H7 (cell line): ENCODE measurements at places on chromosomes 5 and 9.
A peak's percentile ranks its signal among the peaks of the same experiment; 100 is the strongest.

GRCh38 chr5:94402096-94402495, 216.3 kb downstream of the KIAA0825 start:
- DNase-seq: no peak

GRCh38 chr5:43514471-43514815, 505 bp downstream of the C5orf34 start:
- peak; percentile 36 for DNase-seq

- no peak for DNase-seq
Measured at GRCh38 chr5:31730139-31730538, 91.2 kb downstream of the PDZD2 start.

- no peak for DNase-seq
Measured at GRCh38 chr5:130350131-130350530, 445.9 kb downstream of the CHSY3 start.

GRCh38 chr9:6598249-6598725, 47.2 kb downstream of the GLDC start:
- no peak for DNase-seq

DNA sequence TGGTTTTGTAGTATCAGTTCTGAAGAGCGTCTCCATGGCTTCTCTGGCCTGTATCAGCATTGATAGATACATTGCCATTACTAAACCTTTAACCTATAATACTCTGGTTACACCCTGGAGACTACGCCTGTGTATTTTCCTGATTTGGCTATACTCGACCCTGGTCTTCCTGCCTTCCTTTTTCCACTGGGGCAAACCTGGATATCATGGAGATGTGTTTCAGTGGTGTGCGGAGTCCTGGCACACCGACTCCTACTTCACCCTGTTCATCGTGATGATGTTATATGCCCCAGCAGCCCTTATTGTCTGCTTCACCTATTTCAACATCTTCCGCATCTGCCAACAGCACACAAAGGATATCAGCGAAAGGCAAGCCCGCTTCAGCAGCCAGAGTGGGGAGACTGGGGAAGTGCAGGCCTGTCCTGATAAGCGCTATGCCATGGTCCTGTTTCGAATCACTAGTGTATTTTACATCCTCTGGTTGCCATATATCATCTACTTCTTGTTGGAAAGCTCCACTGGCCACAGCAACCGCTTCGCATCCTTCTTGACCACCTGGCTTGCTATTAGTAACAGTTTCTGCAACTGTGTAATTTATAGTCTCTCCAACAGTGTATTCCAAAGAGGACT, 1.5 kb downstream of the GPR21 start:
- no peak for DNase-seq

DNA sequence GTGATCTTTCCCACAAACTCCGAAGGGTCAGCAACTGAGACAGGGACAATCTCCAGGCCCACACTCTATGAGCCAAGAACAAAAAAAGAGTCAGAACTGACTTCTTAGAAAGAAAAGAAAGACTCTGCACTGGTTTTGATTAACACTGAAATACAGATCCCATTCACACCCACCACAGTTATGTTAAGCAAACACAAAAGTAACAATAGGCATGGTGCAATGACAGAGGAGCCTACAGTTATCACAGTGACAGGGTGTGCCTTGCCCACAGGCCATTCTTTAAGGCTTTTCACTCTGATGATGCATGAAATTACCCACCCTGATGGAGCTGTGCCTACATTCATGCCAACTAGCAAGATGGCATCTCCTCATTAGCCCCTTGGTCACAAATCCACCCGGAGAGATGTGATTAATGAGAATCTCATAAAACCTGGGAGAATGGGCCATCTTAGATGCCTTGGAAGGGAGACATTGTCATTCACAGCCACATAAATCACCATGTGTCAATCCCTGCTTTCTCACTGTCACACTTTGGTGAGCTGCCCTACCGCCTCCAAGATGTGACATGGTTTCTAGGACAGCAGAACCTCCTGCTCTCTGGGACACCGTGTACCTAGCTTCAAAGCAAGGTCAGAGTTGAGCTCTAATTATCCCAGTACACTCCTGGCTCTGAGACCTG, 27.6 kb upstream of the FSTL4 start:
- DNase-seq: no peak

- peak; percentile 76 for DNase-seq
Measured at GRCh38 chr5:141778206-141778605, 96.2 kb upstream of the ARAP3 start.

GRCh38 chr5:145010834-145011233, 824.3 kb downstream of the PRELID2 start:
- DNase-seq: no peak

DNA sequence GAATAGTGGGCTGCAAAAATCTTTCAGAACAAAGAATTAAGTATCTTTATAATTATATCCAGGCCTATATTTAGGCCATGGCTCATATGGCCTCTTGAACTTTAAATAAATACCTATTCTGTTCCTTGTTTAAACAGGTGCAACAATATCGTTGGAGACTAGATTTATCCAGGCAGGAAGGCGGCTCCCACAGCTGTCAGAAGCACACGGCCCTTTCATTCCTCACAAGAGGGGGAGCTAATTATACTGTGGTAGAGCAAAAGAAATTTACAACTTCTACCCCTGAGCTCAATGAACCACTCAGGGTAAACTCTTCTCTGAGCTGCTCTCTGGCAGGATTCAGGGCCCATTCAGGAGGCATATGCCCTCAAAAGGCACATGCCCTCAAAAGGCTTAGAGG, 31.3 kb downstream of the TMEM174 start:
- DNase-seq: no peak

GRCh38 chr9:122320413-122320881, 50.4 kb upstream of the PTGS1 start:
- peak; percentile 40 for DNase-seq

- peak; percentile 36 for DNase-seq
Measured at GRCh38 chr9:113579283-113580040, 115.9 kb downstream of the RGS3 start.

DNA sequence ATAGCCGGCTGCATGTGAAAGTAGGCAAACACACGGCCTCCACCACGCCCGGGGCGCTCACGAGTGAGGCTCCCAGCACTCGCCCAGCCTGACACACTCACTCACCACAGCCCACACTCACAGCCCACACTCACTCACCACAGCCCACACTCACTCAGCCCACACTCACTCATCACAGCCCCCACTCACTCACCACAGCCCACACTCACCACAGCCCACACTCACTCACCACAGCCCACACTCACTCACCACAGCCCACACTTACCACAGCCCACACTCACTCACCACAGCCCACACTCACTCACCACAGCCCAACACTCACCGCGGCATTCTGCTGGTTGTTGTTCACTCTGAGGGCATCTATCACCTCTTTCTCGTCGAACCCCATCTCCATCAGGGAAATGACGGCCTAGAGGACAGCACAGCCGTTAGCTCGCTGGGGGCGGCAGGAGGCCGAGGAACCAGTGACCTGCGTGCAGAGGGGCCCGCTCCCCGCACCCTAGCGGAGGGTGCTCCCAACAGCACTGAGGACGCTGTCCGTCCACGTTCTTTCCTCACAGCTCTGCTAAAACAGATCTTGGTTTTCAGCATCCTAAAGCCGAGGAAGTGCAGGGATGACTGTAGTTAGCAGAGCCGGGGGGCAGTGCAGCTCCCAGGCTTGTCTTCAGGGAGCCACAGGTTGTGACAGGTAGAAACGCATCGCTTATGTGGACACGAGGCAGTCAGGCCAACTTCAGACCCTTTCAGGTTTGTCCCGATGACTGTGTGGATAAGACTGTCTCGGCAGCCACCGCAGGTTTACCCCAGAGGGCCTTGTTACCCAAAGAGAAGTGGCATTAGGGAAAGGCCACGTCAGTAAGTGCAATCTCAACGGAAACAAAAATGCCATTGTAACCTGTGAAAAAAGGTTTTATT, 21.6 kb downstream of the UBAC1 start:
- DNase-seq: no peak

DNA sequence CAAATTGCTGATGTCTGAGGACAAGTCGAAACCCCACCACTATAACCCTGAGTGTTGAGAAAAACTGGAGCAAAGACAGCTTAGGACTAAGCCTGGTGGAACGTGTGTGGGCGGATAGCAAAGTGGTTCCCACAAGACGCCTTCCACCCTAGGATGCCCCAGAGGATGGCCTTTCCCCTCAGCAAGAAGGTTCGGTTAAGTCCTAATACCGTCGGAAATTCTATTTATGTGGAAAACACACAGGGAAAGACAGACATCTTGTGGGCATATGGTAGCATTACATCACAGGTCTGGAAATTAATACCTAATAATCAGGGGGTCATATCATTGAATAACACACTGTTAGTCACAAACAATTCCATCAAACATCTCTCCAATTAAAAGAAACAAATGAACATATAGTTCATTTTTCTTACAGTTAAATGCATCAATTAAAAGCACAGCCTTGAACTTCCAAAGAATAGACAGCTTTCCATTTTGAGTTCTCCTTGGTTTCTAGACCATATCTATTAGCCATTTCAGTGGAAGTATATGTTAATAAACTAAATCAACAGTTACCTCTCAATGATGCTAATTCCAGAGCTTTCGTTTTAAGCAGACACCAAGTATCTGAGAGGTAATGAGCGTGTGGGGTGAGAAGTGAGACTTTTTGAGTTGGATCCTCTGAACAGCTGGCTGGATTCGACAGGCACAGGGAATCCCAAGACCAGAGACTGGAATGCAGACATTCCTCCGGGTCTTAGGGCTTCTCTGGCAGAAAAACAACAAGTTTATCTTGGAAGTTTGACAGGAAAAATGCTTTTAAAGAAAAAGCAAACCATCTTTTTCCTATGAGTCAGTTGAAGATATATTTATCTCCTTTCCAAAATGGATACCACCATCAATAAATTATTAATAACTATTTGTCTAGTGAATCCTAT, 2.9 kb upstream of the ICE1 start:
- DNase-seq: peak; percentile 59

DNA sequence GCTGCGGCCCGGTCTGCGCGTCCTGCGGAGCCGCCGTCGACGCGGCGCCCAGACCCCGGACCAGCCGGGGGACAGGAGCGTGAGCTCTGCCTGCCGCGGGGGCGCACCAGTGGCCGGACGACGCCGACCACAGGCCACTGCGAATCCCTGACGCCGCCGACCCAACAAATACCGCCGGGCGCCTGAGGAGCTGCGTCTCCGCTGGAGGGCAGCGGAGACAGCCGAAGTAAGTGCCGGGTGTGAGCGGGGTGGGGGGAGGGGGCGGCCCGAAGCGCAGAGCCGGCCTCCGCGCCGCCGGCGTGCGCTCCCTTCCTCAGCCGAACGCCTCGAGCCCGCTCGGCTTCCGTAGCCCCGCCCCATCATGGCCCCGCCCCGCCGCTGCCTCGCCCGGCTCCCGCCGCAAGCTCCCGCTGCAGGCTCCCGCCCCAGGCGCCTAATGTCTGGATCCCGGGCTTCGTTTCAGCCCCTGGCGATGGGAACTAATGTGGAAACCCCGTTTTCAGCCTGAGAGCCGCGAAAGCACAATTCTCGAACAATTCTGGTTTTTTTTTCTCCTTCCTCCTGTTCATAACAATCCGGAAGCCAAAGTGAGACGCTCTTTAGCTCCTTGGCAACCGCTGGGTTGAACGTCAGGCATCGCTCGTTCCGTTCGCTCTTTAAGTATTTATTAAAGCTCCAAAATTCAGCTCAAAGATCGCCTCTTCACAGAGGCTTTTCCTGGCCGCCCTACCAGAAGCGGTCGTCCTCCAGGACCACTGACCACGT, at the start of gene RFK:
Gene RFK, minus strand, starts transcription at position 232 of the 765 bp plus-strand sequence. CDS start 255 bp downstream, outside the sequence.
- peak; percentile 96 for DNase-seq

GRCh38 chr5:142290577-142291299, 34.1 kb downstream of the SPRY4 start:
- no peak for DNase-seq

DNA sequence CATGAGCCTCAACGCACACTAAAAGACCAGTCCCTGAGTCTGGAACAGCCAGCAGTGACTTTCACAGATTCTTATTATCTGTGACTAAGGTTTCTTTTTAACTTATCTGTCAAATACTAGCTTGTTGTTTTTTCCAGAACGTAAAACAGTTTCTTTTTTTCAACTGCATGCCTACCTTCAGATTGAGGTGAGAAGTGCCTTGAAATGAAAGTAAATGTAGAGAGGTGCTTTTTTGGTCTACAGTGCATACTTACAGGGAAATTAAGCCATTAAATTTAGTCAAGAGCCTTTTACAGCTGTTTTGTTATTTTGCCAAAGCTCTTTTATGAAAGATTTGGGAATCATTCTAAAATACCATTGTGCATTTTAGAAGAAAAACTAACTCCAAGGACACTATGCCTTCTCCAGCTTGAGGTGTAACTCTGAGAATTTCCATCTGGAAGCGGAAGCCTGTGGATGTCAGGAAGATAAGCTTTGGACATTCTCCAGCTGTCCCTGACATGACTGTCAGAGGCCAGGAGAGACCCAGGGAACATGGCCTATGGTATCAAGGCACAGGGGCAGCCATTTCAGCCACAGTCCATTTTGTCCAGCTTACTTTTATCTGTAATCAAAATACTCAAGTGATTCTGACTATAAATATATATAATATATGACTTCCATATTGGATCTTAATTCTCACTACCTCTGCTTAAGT, 230.3 kb downstream of the GLIS3 start:
- DNase-seq: no peak

GRCh38 chr9:13718086-13718485, 438.6 kb upstream of the MPDZ start:
- no peak for DNase-seq

DNA sequence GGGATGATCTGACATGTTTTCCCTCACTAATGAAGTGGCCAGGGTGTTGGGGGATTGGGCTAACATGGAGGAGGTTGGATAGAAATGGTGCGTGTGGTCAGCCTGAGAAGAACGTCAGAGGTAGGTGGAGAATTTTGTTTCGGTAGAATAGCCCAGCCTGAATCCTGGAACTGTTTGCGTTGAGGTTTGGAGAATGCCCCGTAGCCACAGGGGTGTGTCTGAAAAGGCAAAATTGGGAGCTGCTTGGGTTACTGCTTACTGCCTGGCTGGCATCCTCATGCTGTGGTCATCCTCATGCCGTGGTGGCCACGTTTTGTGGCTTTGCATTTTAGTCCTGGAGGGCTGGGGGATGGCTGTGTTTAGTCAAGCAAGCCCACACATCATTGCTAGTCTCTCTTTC, 236.9 kb downstream of the GOLPH3 start:
- no peak for DNase-seq

GRCh38 chr5:43631182-43631910, 28.4 kb downstream of the NNT start:
- DNase-seq: peak; percentile 25

DNA sequence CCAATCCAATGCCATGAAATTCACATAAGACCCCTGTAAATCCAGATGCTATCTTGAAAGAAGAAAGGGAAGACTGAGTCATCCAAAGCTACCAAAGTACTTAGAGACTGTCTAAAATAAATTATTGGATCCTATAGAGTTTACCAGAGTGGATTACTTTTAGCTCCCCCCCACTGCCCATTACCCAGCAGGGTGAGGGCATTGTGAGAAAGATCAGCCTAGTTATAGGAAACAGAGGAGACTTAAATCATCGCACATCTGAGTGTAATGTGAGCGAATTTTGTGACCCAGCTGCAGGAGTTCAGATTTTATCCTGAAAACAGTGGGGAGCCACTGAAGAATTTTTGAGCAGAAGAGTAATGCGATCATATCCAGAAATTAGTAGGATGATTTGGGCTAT, 1.6 kb upstream of the ENHO start:
- DNase-seq: no peak

- peak; percentile 28 for DNase-seq
Measured at GRCh38 chr9:4382722-4383317, 83.0 kb upstream of the GLIS3 start.

GRCh38 chr9:129624947-129625346, 1.0 kb upstream of the NTMT1 start:
- no peak for DNase-seq

GRCh38 chr5:107671742-107672210, 1.0 kb upstream of the EFNA5 start:
- DNase-seq: peak; percentile 69

GRCh38 chr9:89342948-89343347, 24.6 kb downstream of the SECISBP2 start:
- DNase-seq: no peak
